ENCODE measurements at places on chromosomes 11 and 22.
A peak's percentile ranks its signal among the peaks of the same experiment; 100 is the strongest.

DNA sequence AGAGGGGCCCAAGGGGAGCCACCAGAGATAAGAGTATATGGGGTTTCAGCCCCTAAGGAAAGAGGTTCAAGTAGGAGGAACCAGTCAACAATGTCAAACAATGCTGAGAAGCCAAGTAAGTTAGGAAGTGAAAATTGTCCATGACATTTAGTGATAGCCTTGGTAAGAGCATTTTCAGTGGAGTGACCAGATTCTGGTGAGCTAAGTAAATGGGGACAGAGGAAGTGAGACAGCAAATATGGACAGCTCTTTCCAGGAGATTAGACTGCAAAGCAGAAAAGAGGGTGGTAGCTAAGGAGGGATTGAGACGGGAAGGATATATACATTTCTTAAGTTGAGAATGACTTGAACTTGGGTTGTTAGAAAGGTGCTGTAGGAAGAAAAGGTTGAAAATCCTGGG is 22.9 kb downstream of the POLD3 start:
- DNase-seq = no peak

- no peak for DNase-seq
Measured at GRCh38 chr22:36351921-36352802, 35.6 kb downstream of the MYH9 start.

- DNase-seq = no peak
Measured at GRCh38 chr22:49913446-49913845, 4.8 kb downstream of the ALG12 start.

DNA sequence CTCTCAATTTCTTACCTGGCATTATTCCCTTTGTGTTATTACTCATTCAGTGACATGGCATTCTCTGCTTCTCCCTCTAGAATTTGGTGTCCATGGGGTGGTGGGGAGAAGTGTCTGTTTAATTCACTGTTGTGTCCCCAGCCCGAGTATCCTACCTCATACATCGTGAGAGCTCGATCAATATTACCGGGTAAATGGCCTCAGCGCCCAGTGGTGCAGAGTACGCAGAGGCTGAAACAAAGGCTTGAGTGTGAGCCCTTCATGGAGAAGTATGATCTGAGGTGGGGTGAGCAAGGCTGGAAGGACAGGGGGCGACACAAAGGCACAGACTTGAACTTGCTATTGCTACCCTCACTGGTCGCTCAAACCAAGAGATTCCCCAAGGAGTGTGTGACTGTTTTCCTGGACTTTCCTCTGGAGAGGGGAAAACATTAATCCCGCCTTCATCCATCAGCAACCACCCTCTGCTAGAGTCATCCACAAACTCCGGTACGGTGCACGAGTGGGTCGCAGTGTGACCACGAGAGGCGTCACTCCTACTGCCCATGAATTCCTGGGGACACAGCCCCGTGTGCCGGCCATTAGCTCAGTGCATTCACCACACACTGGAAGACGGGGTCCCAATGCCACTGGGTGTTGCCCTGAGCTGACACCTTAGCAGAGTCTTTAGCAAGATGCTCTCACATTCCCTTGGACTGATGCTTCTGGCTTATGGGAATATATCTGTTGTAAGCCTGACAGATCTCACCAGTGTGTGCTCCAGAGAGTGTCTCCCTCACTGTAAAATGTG is 35.0 kb upstream of the CCND1 start:
- DNase-seq = no peak

GRCh38 chr11:118265954-118266353 is 1.9 kb upstream of the MPZL2 start:
- DNase-seq = no peak

DNA sequence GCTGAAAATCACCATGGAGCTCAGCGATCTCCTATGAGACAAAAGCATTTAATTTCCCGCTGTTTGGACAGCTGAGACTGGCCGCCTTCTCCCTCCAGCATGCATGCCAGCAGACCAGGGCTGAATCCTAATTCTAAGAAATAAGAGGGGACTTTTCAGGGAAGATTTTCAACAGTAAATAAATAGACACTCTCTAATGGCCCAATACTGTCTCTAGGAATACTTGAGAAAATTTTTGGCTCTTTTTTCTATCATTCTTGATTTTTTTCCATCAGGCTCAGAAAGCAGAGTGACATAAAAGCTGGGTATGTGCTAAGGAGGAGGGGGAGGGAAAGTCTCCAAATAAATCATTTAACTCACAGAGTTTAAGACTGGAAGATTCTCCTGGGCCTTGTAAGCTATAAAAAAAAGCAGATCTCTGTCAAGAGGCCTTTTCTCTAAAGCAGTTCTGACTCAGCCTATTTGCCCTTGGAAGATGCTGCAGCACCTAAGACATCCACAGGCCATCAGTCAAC is 17.6 kb upstream of the SPON1 start:
- DNase-seq = no peak

DNA sequence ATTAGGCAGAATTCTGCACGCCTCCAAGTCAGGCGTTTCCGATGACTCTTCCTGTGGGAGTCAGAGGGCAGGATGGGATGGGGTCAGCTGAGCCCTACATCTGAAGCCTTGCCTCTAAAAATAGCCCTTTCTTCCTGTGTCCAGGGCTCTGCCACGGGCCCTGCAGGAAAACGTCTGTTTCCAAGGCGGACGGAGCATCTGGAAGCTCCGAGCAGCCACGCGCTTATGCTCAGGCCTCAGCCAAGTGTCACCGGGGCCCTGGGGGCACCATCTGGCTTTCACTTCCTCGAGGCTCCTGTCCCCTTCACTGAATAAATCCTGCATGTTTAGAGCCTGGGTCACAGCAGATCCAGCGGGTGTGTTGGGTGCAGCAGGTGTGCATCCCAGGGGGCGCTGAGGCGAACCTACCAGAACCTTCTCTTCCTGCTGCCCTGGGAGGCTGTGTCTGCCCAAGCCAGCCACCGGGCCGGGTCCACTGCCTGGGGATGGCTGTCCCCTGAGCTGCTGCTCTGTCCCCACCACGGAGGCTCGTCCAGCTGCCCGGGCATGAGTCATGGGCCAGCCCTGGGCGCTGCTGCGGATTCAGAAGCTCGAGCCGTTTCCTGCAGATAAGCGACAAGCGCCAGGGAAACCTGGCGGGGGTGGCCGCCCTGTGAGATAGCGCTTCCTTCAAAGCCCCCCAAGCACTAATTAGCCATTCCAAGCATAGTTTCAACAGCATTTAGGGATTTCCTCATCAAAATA is 32.0 kb upstream of the LINC01488 start:
- no peak for DNase-seq

- DNase-seq = no peak
Measured at GRCh38 chr11:76863196-76863777, 2.6 kb downstream of the ACER3 start.

- DNase-seq = no peak
Measured at GRCh38 chr11:13134066-13134465, 125.0 kb downstream of the RASSF10 start.

GRCh38 chr11:113667801-113668200 is 38.3 kb downstream of the TMPRSS5 start:
- no peak for DNase-seq

DNA sequence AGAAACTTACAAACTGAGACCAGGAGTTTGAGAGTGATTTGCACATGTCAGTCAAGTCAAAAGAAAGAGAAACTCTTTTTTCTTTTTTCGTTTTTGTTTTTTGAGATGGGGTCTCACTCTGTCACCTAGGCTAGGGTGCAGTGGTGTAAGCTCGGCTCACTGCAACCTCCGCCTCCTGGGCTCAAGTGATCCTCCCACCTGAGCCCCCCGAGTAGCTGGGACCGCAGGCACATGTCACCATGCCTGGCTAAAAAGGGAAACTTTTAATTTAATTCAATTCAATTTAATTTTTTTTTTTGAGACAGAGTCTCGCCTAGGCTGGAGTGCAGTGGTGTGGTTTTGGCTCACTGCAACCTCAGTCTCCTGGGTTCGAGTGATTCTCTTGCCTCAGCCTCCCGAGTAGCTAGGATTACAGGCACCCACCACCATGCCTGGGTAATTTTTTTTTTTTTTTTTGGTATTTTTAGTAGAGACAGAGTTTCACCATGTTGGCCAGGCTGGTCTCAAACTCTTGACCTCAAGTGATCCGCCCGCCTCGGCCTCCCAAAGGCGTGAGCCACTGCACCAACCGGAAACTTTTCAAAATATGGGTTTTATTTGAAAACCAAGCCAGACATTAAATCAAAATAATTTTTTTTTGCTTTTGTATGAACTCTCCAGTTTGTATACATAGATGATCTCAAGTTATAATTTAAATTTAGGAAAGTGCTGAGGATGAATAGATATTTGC is 9.9 kb downstream of the UCP3 start:
- DNase-seq = no peak

DNA sequence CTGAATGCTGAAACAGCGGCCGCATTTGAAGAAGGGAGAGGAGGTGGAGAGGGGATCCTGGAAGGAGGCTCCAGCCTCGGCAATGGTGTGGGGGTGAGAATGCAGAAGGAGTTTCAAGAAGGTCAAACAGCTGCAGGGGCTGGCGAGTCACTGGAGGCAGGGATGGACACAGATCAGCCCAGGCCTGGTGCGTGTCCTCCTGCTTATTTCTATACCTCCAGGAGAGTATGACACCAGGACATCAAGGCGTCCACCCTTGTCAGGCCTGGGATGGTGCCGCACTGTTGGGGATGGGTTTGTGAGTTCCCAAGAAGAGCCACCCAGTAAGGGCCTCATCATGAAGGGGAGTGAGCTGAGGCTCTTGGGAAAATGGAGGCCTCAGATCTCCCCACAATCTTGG is 23.1 kb downstream of the IGLL1 start:
- DNase-seq = no peak

GRCh38 chr11:65419772-65420481 is 2.7 kb upstream of the NEAT1 start:
- DNase-seq = peak; percentile 61

DNA sequence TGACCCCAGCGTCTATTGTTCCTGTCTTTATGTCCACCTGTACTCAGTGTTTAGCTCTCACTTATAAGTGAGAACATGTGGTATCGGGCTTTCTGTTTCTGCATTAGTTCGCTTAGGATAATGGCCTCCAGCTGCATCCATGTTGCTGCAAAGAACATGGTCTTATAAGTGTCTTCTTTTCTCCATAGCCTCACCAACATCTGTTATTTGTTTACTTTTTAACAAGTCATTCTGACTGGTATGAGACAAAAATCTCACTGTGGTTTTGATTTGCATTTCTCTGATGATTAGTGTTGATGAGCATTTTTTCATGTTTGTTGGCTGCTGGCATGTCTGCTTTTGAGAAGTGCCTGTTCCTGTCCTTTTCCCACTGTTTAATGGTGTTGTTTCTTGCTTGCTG is 21.7 kb upstream of the SLN start:
- DNase-seq = no peak

DNA sequence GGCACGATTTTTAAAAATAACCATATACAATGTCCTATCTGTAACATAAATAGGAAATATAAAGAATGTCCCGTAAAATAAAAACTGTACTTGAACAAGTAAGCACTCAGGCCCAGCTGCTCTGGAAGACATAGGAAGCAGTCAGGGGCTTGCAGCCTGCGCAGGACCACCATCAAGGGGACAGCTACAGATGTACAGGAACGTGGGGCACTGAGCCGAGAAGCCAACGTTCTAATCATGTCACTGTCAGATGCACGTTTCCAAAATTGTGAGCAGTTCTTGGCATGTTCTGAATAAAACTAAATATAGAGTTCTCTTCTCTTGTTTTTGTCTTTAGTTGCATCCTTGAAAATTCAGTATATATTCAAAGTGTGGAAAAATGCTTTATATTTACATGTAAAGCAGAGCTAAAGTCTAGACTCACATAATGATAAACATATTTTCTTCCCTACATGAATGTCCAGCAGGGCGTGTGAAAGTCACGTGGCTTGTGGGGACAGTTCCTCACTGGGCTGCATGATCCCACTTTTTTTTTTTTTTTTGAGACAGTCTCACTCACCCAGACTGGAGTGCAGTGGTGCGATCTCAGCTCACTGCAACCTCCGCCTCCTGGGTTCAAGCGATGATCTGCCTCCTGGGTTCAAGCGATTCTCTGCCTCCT is 28.4 kb upstream of the TSPAN18 start:
- DNase-seq = no peak

DNA sequence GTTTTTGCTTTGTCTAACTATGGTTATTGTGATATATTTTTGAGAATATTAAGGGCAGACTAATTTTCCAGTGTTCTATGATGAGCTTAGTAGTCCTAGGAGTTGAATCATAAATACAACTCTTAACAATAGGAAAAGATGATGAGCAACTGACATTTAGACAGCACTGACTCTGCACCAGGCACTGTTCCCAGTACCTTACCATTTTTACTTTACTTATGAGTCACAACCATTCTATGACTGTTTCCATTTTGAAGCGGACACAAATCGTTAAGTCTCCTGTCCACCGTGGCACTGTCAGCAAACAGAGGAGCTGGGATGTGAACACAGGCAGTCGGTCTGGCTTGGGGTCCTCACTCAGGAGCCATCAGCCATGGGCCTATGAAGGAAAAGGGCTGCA is 3.4 kb upstream of the SCGB2A2 start:
- peak; percentile 14 for DNase-seq

GRCh38 chr11:74630043-74630442 is 37.7 kb downstream of the POLD3 start:
- no peak for DNase-seq

GRCh38 chr11:130840679-130841078 is 75.6 kb downstream of the SNX19 start:
- DNase-seq = no peak

DNA sequence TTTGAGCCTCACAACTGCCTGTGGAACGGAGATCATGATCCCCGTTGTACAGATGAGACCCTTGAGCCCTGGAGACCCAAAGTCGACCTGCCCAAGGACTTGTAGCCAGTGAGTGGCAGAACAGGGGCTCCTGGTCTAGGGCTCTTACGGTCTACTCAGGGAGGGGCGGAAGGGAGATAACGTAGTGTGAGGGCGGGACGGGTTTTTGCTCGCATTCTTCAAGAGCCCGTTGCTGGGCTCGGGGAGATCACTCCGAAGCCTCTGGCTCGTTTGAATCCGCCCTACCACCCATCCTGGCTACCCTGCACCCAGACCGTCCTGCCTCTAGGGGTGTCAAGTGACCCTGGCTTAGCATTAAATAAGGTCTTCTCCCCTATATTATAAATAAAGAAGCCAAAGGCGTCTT is 639 bp downstream of the CRY2 start:
- peak; percentile 23 for DNase-seq

GRCh38 chr11:105027678-105028077 is 4.7 kb upstream of the CASP5 start:
- no peak for DNase-seq

DNA sequence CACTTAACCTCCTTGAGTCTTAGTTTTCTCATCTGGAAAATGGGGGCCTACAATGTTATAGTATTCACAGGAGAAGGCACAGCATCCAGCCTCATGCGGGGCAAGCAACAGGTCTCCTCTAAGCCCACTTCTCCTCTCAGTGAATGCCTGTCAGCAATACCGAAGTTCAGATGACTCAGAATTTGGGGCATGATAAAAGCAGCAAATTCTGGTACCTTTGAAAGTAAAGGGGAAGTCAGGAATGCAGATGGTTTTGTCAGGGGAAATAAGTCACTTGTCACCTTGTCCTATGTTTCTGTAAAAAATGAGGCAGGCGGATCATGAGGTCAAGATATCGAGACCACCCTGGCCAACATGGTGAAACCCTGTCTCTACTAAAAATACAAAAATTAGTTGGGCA is 350.2 kb downstream of the LARGE1 start:
- no peak for DNase-seq

- DNase-seq = no peak
Measured at GRCh38 chr11:77406396-77406795, 67.5 kb downstream of the PAK1 start.

Measured in activated T-cell treated with anti-CD3 and anti-CD28 coated beads for 48 hours (primary cell).